ENCODE measurements at places on chromosomes 7 and 10.

DNA sequence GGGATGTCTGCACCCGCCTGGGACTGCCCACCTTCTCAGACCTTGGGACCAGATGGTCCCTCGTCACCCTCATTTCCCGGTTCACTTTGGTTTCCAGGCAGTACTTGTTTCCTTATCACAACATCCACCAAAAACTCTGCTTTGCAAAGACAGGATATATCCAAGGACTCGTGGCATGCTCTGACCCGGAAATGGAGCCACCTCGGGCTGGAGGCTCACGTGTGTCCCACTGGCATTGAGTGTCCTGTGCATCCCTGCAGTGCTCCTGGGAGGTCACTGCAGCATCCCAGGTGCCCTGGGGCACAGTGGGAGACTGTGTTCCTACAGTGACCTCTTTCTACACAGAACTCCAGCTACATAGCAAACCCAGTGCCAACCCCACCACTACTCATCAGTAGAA is 611.9 kb upstream of the FOXK1 start:
- peaks cover 1% of the 10 kb centered on the region for H3K4me1 ChIP-seq
- no peaks in the 10 kb centered on the region for H3K36me3 ChIP-seq
- H3K27me3 ChIP-seq = no peaks in the 10 kb centered on the region
- H3K4me3 ChIP-seq = no peak overlapping the region

- H3K27ac ChIP-seq = no peak overlapping the region
- peaks cover 8% of the 10 kb centered on the region for H3K27me3 ChIP-seq
- no peak overlapping the region for H3K4me3 ChIP-seq
- DNase-seq = no peak
- H3K4me1 ChIP-seq = no peaks in the 10 kb centered on the region
Observed at GRCh38 chr7:112512451-112513210, 31.8 kb downstream of the LSMEM1 start.

GRCh38 chr10:32159264-32159663 is 103.0 kb upstream of the KIF5B start:
- peaks cover 3% of the 10 kb centered on the region for H3K27me3 ChIP-seq
- no peak for DNase-seq
- no peaks in the 10 kb centered on the region for H3K36me3 ChIP-seq

GRCh38 chr7:51366930-51367613 is 50.5 kb upstream of the COBL start:
- H3K36me3 ChIP-seq = no peaks in the 10 kb centered on the region
- H3K27ac ChIP-seq = no peak overlapping the region
- no peaks in the 10 kb centered on the region for H3K4me1 ChIP-seq
- no peak overlapping the region for H3K4me3 ChIP-seq
- DNase-seq = no peak
- H3K27me3 ChIP-seq = no peaks in the 10 kb centered on the region

- peaks cover 10% of the 10 kb centered on the region for H3K4me1 ChIP-seq
- DNase-seq = no peak
- H3K27ac ChIP-seq = no peak overlapping the region
- H3K36me3 ChIP-seq = no peaks in the 10 kb centered on the region
- no peak overlapping the region for H3K4me3 ChIP-seq
Observed at GRCh38 chr7:32045228-32045627, 25.0 kb downstream of the PDE1C start.

DNA sequence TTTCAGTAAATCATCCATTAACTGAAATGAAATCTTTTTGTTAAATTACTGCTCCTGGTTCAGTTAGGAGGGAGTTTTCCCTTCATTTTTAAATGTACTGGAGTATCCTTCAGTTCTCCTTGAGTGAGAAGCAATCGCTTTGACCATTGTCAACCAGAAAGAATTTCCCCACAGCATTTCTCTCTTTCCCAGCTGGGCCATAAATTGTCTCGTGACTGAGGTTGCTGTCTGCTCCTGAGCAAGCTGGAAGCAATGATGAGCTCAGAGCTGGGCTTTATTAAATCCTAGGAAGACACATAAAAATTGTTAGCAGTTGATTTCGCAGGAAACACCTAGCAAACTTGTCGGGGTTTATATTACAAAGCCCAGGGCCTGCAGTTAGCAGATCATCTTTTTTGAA is 102.0 kb upstream of the INSYN2A start:
- H3K4me3 ChIP-seq = no peak overlapping the region
- no peak overlapping the region for H3K27ac ChIP-seq
- H3K27me3 ChIP-seq = no peaks in the 10 kb centered on the region
- no peaks in the 10 kb centered on the region for H3K4me1 ChIP-seq
- no peak for DNase-seq

DNA sequence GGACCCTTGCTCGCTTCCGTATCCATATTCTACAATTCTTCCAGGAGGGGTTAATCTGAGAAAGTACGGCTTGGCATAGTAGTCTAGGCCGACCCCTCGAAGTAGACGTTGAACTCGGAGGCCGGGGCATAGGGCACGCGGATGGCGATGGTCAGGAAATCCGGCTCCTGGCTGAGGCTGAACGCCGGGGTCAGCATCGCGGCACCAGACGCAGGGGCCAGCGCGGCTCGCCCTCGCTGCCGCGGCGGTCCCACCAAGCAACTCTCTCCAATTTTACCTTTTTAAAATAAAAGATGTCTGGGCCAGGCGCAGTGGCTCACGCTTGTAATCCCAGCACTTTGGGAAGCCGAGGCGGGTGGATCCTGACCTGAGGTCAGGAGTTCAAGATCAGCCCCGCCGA is 7.3 kb upstream of the SGMS1 start:
- no peaks in the 10 kb centered on the region for H3K4me1 ChIP-seq
- no peak for DNase-seq
- peaks cover 16% of the 10 kb centered on the region for H3K36me3 ChIP-seq
- H3K27ac ChIP-seq = no peak overlapping the region
- H3K27me3 ChIP-seq = no peaks in the 10 kb centered on the region

DNA sequence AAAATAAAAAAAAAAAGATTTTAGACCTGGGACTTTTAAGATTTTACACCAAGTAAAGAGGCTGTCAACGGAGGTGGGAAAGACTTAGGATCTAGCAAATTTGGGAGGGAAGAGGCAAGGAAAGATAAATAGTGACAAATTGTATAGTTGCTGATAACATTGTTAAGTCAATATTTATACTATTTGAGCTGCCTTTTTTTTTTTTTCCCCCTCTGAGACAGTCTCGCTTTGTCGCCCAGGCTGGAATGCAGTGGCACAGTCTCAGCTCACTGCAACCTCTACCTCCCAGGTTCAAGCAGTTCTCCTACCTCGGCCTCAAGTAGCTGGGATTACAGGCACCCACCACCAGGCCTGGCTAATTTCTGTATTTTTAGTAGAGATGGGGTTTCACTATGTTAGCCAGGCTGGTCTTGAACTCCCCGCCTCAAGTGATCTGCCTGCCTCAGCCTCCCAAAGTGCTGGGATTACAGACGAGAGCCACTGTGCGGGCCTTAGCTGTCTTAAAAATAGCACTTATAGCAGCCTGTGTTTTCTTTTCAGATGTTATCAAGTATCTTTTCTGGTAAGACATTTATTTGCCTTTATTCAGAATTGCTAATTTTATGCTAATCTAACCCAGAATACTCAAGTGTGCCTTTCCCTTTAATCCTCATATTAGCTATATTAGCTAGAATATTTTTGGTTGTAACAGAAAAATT is 94.5 kb downstream of the MMRN2 start:
- no peak overlapping the region for H3K27ac ChIP-seq
- H3K4me1 ChIP-seq = no peaks in the 10 kb centered on the region
- DNase-seq = no peak
- no peak overlapping the region for H3K4me3 ChIP-seq
- no peaks in the 10 kb centered on the region for H3K36me3 ChIP-seq

DNA sequence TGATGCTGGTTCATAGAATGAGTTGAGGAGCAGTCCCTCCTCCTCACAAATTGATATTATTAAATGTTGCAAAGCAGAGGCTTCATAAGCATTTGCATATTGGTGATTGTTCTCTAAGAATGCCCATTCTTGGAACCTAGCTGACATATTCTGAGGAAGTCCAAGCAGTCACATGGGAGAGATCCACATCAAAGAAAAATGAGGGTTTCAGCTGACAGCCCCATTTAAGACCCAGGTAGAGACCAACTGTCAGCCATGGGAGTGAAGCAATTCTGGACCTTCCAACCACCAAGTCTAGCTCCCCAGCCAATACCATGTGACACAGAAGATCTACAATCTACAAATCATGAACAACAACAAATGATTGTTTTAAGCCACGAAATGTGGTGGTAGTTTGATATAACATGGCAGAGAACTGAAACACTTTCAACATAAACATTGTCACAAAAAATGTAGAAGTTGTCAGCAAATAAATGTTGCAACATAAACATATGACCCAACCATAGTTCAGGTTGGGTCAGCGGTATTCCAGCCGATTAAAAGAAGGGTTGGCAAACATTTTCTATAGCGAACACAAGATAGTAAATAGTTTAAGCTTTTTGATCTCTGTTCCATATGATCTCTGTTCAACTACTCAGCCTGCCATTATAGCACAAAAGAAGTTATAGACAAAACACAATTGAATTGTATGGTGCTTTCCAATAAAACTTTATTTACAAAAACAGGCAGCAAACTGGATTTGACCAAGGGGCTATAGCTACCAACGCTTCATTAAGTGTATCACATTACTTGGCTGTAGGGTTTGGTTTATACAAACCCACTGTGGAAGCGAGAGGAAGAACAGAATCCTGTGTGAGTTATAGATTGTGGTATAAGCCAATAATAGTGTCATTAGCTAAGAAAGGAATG is 41.4 kb upstream of the MPP7 start:
- H3K4me1 ChIP-seq = peaks cover 9% of the 10 kb centered on the region
- no peaks in the 10 kb centered on the region for H3K36me3 ChIP-seq
- H3K27me3 ChIP-seq = no peaks in the 10 kb centered on the region

GRCh38 chr10:111129363-111129762 is 52.5 kb downstream of the ADRA2A start:
- no peaks in the 10 kb centered on the region for H3K36me3 ChIP-seq
- no peaks in the 10 kb centered on the region for H3K4me1 ChIP-seq
- no peak for DNase-seq
- H3K27ac ChIP-seq = no peak overlapping the region
- no peak overlapping the region for H3K4me3 ChIP-seq

DNA sequence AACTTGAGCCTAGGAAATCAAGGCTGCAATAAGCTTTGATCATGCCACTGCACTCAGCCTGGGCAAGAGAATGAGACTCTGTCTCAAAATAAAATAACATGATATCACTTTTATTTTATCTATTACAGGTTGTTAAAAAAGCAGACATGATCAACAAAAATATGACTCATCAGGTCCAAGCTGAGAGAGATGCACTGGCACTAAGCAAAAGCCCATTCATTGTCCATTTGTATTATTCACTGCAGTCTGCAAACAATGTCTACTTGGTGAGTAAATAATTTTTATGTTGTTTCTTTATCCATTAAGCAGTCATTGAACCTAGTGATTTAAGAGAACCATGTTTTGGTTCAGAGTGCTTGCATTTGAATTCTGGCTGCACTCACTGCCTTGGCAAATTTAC is 3.3 kb downstream of the MASTL start:
- no peak overlapping the region for H3K4me3 ChIP-seq
- no peak for DNase-seq
- peaks cover 24% of the 10 kb centered on the region for H3K4me1 ChIP-seq
- peaks cover 53% of the 10 kb centered on the region for H3K36me3 ChIP-seq
- no peak overlapping the region for H3K27ac ChIP-seq
- H3K27me3 ChIP-seq = no peaks in the 10 kb centered on the region

GRCh38 chr10:110655320-110655719 is 11.2 kb downstream of the RBM20 start:
- H3K36me3 ChIP-seq = no peaks in the 10 kb centered on the region
- H3K27me3 ChIP-seq = peaks cover 11% of the 10 kb centered on the region
- no peak for DNase-seq

- H3K4me3 ChIP-seq = no peak overlapping the region
- H3K36me3 ChIP-seq = no peaks in the 10 kb centered on the region
- H3K27me3 ChIP-seq = no peaks in the 10 kb centered on the region
- no peak for DNase-seq
- no peaks in the 10 kb centered on the region for H3K4me1 ChIP-seq
- no peak overlapping the region for H3K27ac ChIP-seq
Observed at GRCh38 chr7:31101544-31101943, 49.4 kb downstream of the ADCYAP1R1 start.

GRCh38 chr10:49377256-49377655 is 18.6 kb downstream of the DRGX start:
- H3K27me3 ChIP-seq = peaks cover 2% of the 10 kb centered on the region
- no peak overlapping the region for H3K4me3 ChIP-seq
- no peaks in the 10 kb centered on the region for H3K4me1 ChIP-seq
- H3K36me3 ChIP-seq = no peaks in the 10 kb centered on the region

DNA sequence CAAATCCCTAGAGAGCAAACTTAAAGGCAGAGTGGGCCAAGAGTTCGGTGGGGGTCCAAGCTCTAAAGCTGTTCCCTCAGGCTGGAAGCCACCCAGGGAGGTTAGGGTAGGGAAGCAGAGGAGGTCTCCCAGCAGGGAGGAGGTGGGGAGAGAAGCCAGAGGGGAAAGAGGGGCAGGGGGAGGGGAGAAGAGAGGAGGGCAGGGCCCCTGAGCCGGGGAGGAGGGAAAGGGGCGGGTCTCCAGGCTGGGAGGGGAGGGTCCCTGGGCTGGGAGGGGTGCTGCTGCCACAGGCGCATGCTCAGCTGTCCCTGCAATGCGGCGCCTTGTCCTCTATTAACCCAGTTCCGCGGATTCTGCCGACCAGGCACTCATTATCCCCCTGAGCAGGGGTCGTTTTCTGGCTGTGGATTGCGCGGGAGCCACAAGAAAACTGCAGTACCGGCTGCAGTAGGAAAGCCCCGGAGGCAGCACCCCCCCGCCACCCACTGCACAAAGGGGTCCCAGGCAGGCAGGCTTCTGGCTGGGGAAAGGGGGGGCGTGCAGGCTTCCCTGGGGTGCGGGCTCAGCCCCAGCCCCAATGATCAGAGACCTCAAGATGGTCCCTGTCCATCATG is 49.3 kb downstream of the CAMK2B start:
- DNase-seq = no peak
- no peak overlapping the region for H3K4me3 ChIP-seq
- no peaks in the 10 kb centered on the region for H3K4me1 ChIP-seq
- no peak overlapping the region for H3K27ac ChIP-seq

- H3K27ac ChIP-seq = no peak overlapping the region
- H3K4me1 ChIP-seq = no peaks in the 10 kb centered on the region
- H3K36me3 ChIP-seq = no peaks in the 10 kb centered on the region
- DNase-seq = no peak
- no peak overlapping the region for H3K4me3 ChIP-seq
Observed at GRCh38 chr10:129105266-129105665, 361.8 kb upstream of the MGMT start.

- DNase-seq = no peak
- H3K4me3 ChIP-seq = no peak overlapping the region
- H3K36me3 ChIP-seq = peaks cover 97% of the 10 kb centered on the region
- no peaks in the 10 kb centered on the region for H3K4me1 ChIP-seq
- H3K27ac ChIP-seq = no peak overlapping the region
Observed at GRCh38 chr10:96613576-96613975, 26.8 kb upstream of the TM9SF3 start.

- H3K4me1 ChIP-seq = no peaks in the 10 kb centered on the region
- no peaks in the 10 kb centered on the region for H3K36me3 ChIP-seq
- no peak overlapping the region for H3K27ac ChIP-seq
- no peak overlapping the region for H3K4me3 ChIP-seq
- DNase-seq = no peak
Observed at GRCh38 chr7:13851736-13852135, 137.7 kb downstream of the ETV1 start.

- H3K27ac ChIP-seq = peak within 1 kb of the TSS; percentile 94
- H3K27me3 ChIP-seq = no peaks in the 10 kb centered on the region
- peaks cover 82% of the 10 kb centered on the region for H3K4me1 ChIP-seq
- DNase-seq = peak; percentile 53
- peaks cover 39% of the 10 kb centered on the region for H3K36me3 ChIP-seq
Observed at GRCh38 chr7:22726907-22727713, at the start of gene IL6. IL6 (plus strand) TSS chr7:22727200; CDS start chr7:22727263, 63 bp downstream.

GRCh38 chr7:1596181-1597043 is 26.6 kb upstream of the PSMG3 start:
- H3K27me3 ChIP-seq = peaks cover 18% of the 10 kb centered on the region
- no peak overlapping the region for H3K4me3 ChIP-seq
- no peaks in the 10 kb centered on the region for H3K36me3 ChIP-seq
- no peak overlapping the region for H3K27ac ChIP-seq
- peaks cover 18% of the 10 kb centered on the region for H3K4me1 ChIP-seq
